ENCODE measurements at places on chromosomes 16 and 17. TPM values are rescaled to one million over a fixed set of nuclear protein-coding genes. Genes with fewer than 3 reads are reported as not detected.

- no peak for DNase-seq
Observed at GRCh38 chr17:76272541-76273444, 7.6 kb downstream of the UBALD2 start.

DNA sequence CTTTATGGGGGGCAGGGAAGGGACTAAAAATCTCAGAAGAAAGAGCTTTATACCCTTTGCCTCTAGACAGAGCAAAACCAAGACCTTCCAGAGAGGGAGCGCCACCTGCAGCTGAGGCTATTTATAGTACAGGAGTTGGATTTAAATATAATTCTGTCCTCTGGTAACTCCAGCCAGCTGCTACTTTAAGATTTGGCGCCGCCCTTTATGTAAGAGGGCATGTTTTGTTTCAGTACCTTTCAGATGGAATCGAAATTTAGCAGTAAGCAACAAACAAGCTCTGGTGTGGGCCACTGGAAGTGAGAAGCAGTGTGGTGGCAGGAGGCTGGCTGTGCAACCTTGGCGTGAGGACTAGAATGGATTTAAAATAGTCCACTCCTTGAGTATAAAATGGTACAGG, 5.2 kb upstream of the GUCY2D start:
- no peak for DNase-seq

GRCh38 chr17:79576333-79576732, 34.5 kb downstream of the RBFOX3 start:
- DNase-seq: no peak

DNA sequence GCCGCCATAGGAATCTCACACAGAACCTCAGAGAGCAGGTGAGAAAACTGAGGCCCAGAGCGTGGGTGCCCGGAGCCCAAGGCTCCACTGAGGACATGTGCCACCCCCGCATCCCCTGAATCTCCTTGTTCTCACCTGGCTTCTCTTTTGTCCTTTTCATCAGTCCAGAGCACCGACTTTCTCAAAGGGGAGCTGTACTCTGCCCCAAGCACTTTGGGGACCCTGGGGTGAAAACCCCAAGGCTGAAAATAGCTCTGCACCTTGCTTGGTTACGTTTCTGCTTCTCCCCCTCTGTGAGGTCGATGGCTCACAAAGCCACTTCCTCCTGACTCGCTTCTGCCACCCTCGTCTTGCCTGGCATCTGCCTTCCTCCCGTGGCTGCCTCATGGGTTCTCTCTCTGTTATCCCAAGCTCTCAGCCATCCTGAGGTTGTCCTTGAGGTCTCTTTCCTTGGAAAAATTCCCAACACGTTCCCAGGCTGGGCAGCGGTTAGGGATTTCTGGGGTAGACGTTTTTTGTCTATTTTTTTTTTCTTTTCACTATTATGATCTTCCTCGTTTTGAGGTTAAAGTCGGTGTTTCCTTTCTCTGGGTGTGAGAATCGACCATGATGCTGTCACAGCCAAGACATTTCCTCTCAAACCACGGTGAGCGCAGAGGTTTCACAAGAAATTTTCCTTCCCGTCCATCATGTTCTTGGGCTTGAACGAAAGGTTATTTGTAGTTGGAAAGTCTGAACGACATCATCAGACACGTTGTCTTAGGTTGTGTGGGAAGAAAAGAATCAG, 37.2 kb downstream of the IRF8 start:
- no peak for DNase-seq

- peak; percentile 61 for DNase-seq
Observed at GRCh38 chr17:73189417-73190099, 3.3 kb upstream of the COG1 start.

DNA sequence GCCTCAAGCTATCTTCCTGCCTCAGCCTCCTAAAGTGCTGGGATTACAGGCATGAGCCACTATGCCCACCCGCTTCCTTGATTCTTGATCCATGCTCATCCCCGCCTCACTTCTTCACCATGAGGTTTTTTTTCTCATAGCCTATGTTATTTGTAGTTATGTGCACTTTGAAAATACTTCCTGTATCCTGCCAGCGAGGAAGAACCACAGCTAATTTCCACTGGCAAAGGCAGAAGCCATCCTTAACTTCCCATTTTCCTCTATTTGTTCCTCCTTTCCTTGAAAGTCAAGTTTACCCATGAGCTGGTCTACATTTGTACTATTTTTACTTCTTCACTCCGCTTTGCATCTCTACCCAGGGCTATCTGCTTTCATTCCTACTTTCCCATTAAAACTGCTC, 189.7 kb upstream of the ZFHX3 start:
- no peak for DNase-seq

GRCh38 chr17:76500074-76500746, 1.0 kb downstream of the RHBDF2 start:
- no peak for DNase-seq

DNA sequence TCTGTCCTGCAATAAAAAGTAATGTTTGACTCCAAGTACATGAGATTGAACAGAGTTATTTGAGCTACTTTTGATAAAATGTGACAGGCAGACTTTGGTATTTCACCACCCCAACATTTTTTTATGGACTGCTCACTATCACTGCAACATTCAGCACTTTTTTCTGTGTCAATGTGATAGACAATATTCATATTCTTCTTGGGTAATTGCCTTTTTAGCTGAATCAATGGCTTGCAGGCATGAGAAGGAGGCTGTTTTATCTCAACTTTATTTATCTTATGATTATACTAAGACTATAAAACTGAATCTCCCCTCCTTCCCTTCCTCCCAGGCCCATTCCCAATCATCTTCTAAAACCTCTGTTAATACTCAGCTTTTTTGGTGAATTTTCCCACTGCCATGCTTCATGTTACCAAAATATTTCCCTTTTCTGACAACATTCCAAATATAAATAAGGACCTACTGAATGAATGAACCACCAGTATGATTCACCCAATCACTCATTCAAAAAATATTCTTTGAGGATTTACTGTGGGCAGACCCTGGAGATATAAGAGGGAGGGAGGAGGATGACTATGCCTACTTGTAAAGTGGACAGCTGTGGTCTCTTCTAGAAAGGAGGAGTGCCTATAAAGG, 67.6 kb downstream of the CDH13 start:
- DNase-seq: no peak

- no peak for DNase-seq
Observed at GRCh38 chr17:31130286-31131224, 35.8 kb downstream of the NF1 start.

GRCh38 chr17:17682293-17682736, 1.1 kb downstream of the RAI1 start:
- DNase-seq: peak; percentile 66

DNA sequence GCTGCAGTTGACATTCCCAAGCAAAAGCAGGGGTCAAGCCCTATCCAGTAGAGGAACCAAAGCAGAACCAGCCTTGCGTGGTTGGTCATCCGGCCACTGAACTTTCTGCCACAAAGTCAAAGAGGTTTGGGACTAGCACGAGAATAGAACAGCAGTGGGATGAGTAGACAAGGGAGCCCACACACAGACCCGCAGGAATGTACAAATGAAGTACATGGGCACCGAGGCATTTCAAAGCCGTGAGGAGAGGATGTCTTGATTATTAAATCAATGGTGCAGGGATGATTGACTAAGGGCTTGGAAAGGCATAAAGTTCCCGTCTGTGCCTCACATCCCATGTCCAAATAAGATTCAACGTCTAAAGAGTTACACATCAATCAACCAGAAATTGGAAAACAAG, 81.8 kb upstream of the TBC1D3K start:
- no peak for DNase-seq

DNA sequence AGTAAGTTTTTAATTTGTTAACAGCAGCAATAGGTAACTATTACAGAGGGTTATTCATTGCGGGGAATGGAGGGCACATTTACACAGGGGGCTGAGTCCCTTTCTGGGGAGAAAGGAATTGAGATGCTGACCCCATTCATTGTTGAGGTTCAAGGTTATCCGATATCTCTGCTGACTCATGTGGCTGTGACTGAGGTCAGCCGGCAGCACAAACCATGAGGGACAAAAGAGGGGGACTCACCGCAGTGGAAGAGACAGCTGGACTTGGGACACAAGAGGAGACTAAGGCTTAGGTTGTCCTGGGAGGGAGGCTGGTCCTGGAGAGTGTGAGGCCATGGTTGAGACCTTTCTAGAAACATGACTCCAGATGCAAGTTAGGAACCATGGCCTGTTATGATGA, 119.1 kb upstream of the XYLT1 start:
- no peak for DNase-seq

GRCh38 chr17:37089956-37090355, 141.2 kb downstream of the AATF start:
- no peak for DNase-seq

GRCh38 chr17:51467336-51467735, 207.0 kb downstream of the UTP18 start:
- DNase-seq: no peak

- no peak for DNase-seq
Observed at GRCh38 chr17:65028545-65028843, 28.0 kb downstream of the GNA13 start.

GRCh38 chr17:32746698-32747097, 130.2 kb downstream of the MYO1D start:
- no peak for DNase-seq

DNA sequence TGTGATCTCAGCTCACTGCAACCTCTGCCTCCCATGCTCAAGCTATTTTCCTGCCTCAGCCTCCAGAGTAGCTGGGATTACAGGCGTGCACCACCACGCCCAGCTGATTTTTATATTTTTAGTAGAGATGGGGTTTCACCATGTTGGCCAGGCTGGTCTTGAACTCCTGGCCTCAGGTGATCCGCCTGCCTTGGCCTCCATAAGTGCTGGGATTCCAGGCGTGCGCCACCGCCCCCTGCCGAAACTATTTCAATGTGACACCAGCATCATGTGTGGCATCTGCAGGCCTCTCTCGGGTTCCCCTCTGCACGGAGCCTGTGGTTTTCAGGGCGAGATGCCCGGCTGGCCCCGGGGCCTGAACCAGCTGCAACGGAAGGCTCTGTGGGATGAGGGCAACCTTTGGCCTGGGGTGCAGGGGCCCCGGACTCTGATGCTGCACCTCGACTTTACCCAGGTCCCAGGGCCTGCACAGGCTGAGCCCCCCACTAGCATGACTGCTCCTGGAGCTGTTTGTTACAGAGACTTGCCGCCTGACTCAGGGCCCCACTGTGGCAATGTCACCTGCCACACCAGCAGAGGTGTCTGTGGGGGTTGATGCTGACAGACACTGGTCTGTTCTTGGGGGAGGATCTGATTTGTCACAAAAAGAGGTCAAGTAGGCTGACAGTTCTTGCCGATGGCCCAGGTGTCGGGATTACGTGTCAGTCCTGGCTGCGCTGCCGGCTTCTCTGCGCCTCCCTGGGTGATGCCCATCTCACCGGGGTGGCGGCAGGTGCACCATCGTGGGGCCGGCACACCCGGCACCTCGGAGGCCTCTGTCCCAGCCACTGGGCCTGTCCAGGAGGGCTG, 8.6 kb upstream of the TEX19 start:
- DNase-seq: no peak

DNA sequence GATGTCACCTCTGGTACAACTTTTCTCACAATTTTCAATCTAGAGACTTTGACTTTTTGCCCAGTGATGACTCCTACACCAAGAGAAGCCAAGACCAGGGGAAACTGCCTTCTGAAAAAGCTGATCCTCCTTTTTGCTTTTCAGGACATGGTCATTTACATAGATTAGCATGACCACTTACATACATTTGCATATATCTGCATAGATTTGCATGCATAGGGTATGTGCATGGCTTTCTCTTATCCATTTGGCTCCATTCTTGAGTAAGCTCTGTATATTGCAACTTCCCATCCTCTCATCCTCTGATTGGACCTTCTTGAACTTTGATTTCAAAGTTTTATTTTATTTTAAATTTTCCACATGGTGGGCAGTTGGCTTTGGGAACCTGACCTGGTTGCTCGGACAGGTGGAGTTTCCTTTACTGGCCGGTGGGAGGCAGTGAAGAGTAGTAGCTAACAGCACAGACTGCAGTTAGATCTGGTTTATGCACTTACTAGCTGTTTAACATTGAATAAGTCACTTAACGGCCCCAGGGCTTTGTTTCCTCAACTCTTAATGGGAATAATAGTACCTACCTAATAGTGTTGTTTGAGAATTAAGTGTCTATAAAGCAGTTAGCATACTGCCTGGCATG, 92.9 kb downstream of the GPR139 start:
- no peak for DNase-seq

- DNase-seq: no peak
Observed at GRCh38 chr17:55870044-55870443, 119.2 kb downstream of the PCTP start.

GRCh38 chr17:50737118-50737698, 17.8 kb downstream of the LUC7L3 start:
- DNase-seq: no peak

Gene JPT1
- total RNA-seq: 538 TPM

Gene CHAD
- total RNA-seq: not detected

Gene NOS2
- total RNA-seq: 1.2 TPM

Gene GLYR1
- 66.4 TPM for total RNA-seq

Gene SPIRE2
- 14.7 TPM for total RNA-seq

Gene TMEM238L
- total RNA-seq: not detected

Gene RNU2-1
- total RNA-seq: not detected

Gene CYB5B
- total RNA-seq: 49.3 TPM
